ENCODE measurements at places on chromosomes 4 and X. TPM values are rescaled to one million over a fixed set of nuclear protein-coding genes. Genes with fewer than 3 reads are reported as not detected.

SLC25A43 gene
- total RNA-seq = 11.6 TPM

DNA sequence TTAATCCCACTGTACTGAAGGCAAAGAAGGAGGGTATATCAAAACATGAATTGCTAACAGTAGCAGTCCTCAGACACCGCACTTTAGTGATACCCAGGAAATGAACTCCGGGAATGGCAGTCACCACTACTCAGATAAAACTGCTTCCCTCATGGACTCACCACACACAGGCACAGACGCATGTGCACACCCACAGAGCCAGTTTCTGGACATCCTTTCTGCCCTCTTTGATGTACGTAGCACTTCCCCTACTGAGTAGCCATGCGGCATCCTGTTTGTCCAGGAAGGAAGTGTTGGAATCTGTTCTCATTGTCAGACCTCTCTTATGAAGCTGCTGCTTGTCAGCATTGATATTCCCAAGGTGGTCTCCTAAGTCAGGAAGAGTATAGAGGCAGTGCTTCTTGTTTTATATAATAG lies 95.7 kb downstream of the DCLK2 start:
- H3K36me3 ChIP-seq = no peaks in the 10 kb centered on the region
- peaks cover 1% of the 10 kb centered on the region for H3K4me1 ChIP-seq
- no peak overlapping the region for H3K27ac ChIP-seq
- no peaks in the 10 kb centered on the region for H3K27me3 ChIP-seq
- H3K4me3 ChIP-seq = no peak overlapping the region
- no peak for DNase-seq

- no peaks in the 10 kb centered on the region for H3K4me1 ChIP-seq
- no peak overlapping the region for H3K27ac ChIP-seq
- H3K36me3 ChIP-seq = no peaks in the 10 kb centered on the region
- no peaks in the 10 kb centered on the region for H3K27me3 ChIP-seq
- H3K4me3 ChIP-seq = no peak overlapping the region
- DNase-seq = no peak
Measured at GRCh38 chrX:54891573-54891972, 29.1 kb upstream of the TRO start.

DNA sequence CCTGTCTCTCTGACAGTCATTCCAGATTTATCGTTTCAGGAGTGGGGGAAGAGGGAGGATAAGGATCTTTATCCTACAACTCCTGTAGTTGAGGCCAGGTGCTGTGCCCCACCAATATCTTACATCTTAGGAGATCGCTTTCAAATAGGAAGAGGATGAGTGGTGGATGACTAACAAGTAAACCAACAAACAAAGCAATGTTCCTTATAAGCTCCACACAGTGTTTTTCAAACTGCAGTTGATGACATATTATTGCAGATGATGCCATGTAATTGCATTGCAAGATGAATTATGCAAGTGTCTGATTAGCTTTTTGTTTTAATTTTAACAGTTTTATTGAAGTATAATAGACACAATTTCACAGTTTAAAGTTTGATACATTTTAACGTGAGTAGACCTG lies 35.8 kb upstream of the TMEM164 start:
- no peaks in the 10 kb centered on the region for H3K27me3 ChIP-seq
- no peak overlapping the region for H3K27ac ChIP-seq
- H3K4me3 ChIP-seq = no peak overlapping the region
- no peaks in the 10 kb centered on the region for H3K4me1 ChIP-seq
- no peak for DNase-seq
- no peaks in the 10 kb centered on the region for H3K36me3 ChIP-seq

DNA sequence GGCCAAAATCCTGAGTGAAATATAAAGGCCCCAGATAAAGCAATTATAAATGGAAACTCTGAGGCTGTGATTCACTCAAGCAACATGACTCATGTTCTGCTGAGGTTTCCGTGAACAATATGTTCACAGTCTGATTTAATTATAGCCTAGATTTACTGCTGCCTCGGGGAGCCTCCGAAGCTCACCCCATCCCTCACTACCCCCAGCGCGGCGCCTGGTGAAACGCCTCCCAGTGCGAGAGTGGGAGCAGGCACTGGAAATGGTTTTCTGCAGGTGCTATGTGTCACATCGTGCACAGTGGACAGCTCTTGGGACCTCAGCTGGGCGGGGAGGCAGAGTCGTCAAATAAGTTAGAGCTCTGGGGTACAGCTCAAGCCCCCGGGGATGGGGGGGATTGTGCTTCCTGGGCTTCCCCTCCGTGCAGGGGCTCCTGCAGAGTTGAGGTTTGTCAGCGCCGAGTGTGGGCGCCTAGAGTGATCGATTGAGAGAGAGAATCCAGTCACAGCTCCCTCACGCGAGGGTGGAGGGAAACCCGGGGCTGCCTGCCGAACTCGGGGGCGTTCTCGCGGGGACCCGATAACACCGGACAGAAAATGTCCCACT lies 110.6 kb downstream of the PHKA2 start:
- no peaks in the 10 kb centered on the region for H3K27me3 ChIP-seq
- H3K36me3 ChIP-seq = no peaks in the 10 kb centered on the region
- peak; percentile 82 for DNase-seq
- H3K27ac ChIP-seq = peak overlapping the region; percentile 73
- H3K4me1 ChIP-seq = no peaks in the 10 kb centered on the region
